ENCODE measurements at places on chromosomes 13 and 19.

- no peak for DNase-seq
Measured at GRCh38 chr13:99305158-99305557, 2.0 kb downstream of the GPR183 start.

- no peak for DNase-seq
Measured at GRCh38 chr13:45688577-45688976, 13.5 kb upstream of the CBY2 start.

DNA sequence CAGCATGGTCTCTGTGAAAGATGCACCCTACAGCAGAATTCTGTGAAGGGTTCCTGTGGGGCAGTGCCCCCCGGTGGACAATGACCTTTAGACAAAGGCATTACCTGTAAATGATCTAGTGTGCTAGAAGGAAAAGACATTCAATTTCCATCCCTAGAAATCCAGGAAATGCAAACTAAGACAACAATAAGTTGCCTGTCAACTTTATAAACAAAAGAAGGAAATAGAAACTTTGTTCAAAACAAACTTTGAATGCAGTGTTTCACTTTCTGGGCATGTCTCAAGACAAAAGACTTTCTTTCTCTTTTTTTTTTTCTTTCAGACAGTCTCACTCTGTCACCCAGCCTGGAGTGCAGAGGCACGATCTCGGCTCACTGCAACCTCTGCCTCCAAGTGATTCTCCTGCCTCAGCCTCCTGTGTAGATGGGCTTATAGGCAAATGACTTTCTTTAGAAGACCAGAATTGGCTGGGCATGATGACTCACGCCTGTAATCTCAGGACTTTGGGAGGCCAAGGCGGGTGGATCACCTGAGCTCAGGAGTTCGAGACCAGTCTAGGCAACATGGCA is 15.5 kb downstream of the TEX101 start:
- no peak for DNase-seq

GRCh38 chr19:15136234-15136954 is 29.2 kb downstream of the SYDE1 start:
- peak; percentile 67 for DNase-seq

DNA sequence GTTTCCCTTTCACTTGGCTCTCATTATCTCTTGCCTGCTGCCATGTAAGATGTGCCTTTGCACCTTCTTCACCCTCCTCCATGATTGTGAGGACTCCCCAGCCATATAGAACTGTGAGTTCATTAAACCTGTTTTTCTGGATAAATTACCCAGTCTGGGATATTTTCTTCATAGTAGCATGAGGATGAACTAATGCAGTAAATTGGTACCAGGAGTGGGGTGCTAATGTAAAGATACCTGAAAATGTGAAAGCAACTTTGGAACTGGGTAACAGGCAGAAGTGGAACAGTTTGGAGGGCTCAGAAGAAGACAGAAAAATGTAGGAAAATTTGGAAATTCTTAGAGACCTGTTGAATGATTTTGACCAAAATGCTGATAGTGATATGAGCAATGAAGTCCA is 487.4 kb downstream of the LMO7 start:
- DNase-seq: no peak

GRCh38 chr19:48900477-48901406 is 630 bp downstream of the NUCB1 start:
- peak; percentile 55 for DNase-seq

DNA sequence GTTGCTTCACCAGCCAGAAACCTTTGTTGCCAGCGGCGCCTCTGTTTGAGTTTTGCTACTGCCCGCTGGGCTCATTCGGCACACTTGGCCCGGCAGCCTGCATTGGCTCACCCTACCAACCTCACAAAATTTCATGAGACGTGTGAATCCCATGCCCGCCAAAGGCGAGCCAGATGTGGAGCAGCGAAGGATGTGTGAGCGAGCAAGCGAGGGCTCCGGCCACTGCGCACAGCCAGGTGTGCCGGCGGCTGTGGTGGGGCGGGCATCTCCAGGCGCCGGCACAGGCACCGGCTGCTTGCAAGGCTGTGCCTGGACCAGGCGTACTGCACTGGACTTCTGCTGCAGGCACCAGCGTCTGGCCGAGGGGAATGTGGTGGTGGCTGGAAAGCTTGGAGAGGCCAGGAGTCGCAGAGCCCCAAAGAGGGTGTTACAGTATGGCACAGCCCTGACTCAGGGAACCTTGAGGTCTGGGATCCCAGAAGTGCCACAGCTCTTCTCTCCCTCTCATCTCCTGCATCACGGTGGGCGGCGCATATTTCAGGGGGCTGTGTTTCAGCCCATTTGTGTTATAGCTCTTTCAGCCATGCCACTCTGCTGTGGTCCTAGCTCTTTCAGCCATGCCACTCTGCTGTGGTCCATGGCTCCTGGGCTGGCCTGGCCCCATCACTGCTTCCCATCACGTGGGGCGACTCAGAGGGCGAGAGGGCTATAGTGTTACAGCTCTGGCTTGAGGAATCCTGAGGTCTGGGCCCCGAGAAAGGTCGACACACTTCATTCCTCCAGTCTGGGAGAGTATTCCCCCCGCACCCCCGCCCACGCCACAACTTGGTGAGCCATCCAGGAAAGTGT is 592.0 kb upstream of the SLITRK5 start:
- no peak for DNase-seq

DNA sequence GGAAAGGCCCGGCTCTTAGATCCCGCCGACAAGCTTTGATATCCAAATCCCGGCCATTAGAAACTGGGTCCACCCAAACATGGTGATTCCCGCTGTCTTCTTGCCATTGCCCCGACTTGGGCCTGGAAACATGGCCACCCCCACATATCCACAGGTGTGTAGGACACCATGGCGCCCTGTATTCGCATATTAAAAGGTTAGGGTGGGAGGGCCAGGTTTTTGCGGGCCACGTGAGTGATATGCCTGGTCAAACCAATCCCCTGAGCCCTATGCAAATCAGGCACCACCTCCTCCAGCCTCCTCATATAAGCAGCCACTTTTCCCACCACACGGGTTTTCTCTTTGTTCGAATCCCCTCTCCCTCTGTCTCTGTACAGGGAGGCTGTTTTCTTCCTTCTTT is 766.4 kb downstream of the UQCRFS1 start:
- DNase-seq: no peak

GRCh38 chr13:100089465-100090032 is 656 bp downstream of the PCCA start:
- no peak for DNase-seq

DNA sequence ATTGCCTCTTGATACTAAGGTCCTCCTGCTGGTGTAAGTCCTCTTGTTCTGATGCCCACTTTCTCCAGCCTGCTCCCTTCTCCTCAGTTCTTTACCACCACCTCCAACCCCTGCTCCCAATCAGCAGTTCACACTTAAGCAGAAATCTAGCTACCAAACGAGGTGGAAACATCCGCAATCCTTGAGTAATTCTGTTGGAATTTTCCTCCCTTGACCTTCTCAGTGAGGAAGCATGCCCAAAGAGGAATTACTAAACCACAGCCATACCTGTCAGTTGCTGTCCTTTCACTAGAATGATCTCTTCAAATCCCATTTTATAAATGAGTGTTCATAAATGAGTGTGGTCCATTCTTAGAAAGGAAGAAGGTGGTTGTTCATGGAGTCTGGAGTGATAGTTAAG is 289.9 kb downstream of the DACH1 start:
- peak; percentile 76 for DNase-seq

Data from amniotic epithelial cell (primary cell).